ENCODE measurements at places on chromosomes 4 and X. TPM values are rescaled to one million over a fixed set of nuclear protein-coding genes. Genes with fewer than 3 reads are reported as not detected.

The RTL3 gene
- total RNA-seq = not detected

The NIPAL1 gene
- total RNA-seq = 14.1 TPM

The TLR10 gene
- under 0.01 TPM for total RNA-seq

The AREG gene
- total RNA-seq = 714 TPM

The CLDN24 gene
- not detected for total RNA-seq

The NEUROG2 gene
- total RNA-seq = not detected
